ENCODE measurements at places on chromosomes 16 and 17. TPM values are rescaled to one million over a fixed set of nuclear protein-coding genes. Genes with fewer than 3 reads are reported as not detected.

Gene CFAP52
- total RNA-seq: 1.7 TPM

Gene KRT35
- not detected for total RNA-seq

Gene CD2BP2
- total RNA-seq: 68.1 TPM

Gene GUCY2D
- total RNA-seq: 0.19 TPM

Gene SLC38A7
- 22.7 TPM for total RNA-seq

Gene C16orf46
- total RNA-seq: 1.7 TPM

Gene C17orf100
- total RNA-seq: 3.4 TPM

Gene BFAR
- 53.7 TPM for total RNA-seq

Gene HAP1
- total RNA-seq: 1.3 TPM

Gene TNFRSF17
- 3.0 TPM for total RNA-seq

Gene MAFG
- 18.2 TPM for total RNA-seq

Gene KCNH4
- 0.35 TPM for total RNA-seq

Gene HSD11B2
- 139 TPM for total RNA-seq

Gene GNPTG
- 88.7 TPM for total RNA-seq

Gene APOBR
- total RNA-seq: 3.2 TPM

Gene OSBPL7
- 21.2 TPM for total RNA-seq

Gene MYO18A
- 60.7 TPM for total RNA-seq

Gene HNF1B
- 185 TPM for total RNA-seq

Gene CTRL
- 0.69 TPM for total RNA-seq

Gene FBXW10
- not detected for total RNA-seq

Gene CHST5
- 0.13 TPM for total RNA-seq

Gene DPEP2NB
- not detected for total RNA-seq

Gene ASPHD1
- total RNA-seq: 8.9 TPM

Gene RBBP6
- total RNA-seq: 51.3 TPM

Gene MYO19
- total RNA-seq: 74.7 TPM

Gene PKMYT1
- total RNA-seq: 2.2 TPM

Gene CCL14
- total RNA-seq: 134 TPM

Gene PPM1E
- 0.82 TPM for total RNA-seq

Gene SLFN11
- total RNA-seq: 31.9 TPM

Data from kidney (tissue), 22 donors.